ENCODE measurements at places on chromosomes 3 and 15.
A peak's percentile ranks its signal among the peaks of the same experiment; 100 is the strongest.

- DNase-seq, result no peak
Measured at GRCh38 chr3:118974356-118975097, 60.1 kb downstream of the IGSF11 start.

DNA sequence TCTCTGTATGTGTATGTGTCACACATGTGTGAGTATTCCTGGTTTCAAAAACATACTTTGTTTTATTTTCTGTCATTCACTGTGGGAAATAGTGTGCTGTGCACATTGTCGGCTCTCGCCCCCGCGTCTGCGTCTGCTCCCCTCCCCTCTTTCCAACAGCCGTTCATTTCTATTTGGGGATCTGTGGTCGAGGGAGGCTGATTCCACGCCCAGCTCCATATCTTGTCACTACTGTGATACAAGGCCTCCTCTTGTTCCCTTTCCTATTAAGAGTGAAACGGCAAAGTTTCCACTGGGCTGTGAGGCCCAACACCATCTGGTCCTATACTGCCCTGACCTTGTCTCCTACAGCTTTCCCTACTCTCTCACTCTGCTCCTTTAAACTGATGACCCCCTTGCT lies 172.5 kb upstream of the LRIG1 start:
- no peak for DNase-seq

DNA sequence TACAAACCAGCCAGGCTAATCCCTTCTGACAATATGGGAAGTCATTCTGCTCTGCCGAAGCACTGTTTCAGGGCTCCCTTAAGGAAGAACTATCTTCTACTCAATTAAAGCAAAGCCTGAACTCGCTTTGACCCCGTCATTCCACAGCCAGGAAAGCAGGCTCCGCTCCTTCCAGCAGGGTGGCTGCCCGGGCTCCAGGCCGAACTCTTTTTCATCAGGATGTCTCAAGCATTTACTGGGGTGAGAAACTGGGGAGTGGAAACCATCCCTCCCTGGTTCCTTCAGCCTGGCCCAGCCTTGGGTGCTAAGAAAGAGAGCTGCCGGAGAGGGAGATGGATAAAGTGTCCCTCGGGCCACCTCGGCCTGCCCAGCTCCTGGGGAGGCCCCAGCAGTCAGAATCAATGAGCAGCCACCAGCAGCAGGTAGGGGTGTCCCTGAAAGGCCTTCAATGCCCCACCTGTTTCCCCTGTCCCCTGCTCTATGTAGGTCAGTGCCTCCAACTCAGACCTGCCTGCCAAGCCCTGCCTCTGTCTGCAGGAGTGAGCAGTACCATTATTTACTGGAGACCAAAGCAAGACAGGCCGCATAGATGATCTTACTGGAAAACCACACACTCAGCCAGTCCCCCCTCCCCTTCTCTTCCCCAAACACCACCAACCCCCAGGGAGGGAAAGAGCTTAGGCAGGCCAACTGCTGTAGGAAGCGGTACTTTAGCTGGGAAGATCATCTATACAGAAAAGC lies 225.6 kb upstream of the TLE3 start:
- no peak for DNase-seq

GRCh38 chr15:95946926-95947325 lies 383.6 kb upstream of the NR2F2 start:
- no peak for DNase-seq

DNA sequence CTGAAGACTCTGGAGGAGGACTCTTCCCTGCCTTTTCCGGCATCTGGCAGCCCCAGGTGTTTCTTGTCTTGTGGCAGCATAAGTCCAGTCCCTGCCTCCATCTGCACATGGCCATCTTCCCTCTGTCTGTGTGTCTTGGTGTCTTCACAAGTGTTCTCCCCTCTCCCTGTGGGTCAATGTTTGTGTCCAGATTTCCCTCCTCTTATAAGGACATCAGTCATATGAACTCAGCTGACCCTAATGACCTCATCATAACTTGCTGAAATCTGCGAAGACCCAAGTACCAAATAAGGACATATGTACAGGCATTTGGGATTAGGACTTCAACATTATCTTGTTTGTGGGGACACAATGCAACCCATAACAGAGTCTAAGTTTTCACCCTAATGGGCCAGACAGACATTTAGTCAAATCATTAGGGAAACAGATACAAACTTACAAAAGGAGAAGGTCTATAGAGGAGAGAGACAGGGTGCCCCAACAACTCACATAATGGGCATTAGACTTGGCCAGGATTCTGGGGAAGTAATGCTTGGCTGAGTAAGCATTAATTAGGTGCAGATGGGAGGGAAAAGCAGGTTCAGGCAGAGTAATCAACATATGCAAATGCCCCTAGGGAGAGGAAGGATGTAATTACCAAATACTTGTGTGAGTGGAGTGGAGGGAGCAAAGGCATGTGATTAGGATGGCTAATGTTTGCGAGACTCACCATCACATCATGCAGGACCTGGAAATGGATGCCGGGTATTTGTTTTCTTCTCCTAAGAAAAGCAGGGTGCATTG lies 372.8 kb upstream of the TBL1XR1 start:
- DNase-seq, result peak; percentile 63

DNA sequence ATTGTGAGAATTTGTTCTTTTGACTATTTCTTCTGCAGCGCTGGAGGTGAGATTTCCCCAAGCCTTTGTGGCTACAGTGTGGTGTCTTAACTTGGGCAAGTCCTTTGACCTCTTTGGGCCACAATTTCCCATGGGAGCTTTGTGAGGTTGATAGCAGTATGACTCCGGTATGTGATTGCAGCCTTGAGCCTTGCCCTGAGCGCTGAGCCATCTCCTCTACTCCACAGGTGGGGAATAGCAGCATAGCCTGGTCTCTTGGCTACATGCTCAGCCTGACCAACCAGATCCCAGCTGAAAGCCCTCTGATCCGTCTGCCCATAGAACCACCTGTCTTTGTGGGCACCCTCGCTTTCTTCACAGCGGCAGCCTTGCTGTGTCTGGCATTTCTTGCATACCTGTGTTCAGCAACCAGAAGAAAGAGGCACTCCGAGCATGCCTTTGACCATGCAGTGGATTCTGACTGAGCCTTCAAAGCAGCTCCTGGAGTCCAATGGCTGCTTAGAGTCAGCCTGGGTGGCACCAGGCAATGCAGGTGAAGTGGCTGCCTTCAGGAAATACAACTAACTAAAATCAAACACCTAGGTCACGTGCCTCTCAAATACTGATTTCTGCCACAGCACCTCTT lies 30.0 kb upstream of the RPL14 start:
- DNase-seq, result no peak

- no peak for DNase-seq
Measured at GRCh38 chr15:85707519-85708338, 87.0 kb downstream of the KLHL25 start.

DNA sequence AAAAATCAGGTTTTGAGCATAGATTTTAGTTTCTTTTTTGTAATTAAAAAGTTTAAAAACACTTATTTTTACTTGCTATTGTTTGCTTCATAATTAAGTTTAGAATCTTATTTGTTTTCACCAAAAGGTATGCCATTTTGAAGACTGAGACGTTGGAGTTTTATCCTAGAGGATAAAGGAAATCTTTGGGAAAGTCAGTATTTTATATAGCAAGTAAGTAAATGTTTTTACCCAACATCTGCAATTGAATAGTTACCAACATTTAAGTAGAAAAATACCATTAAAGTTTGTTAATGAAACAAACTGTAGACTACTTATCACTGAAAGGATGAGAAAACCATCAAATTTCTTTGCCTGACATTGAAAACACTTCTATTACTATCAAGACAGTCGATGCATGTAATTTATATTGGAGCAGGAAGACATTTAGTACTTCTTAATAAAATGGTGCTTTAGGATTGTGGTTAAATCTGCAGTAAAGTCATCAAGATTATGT lies 14.0 kb upstream of the CHD2 start:
- DNase-seq, result no peak

GRCh38 chr3:87287011-87287410 lies 10.6 kb upstream of the POU1F1 start:
- no peak for DNase-seq

GRCh38 chr15:40498418-40498817 lies 27.6 kb downstream of the CHST14 start:
- DNase-seq, result no peak

DNA sequence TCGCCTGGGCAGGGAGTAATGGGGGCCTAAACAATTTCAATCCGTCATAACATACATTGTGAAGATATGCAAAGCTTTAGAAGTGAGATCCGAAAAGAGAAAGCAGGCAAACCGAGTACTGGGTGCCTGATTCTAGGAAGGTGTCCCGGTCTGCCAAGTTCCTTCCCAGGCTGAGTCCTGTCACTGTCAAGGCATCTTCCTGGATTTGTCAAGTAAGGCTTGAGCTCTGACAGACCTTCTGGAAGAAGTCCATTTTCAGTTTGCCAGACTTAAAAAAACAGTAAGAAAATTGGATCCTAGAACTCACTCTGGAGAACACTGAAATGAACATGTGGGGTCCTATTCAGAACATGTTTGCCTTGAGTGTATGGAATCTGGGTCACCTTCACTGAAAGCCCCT lies 253.9 kb downstream of the RORA start:
- no peak for DNase-seq

DNA sequence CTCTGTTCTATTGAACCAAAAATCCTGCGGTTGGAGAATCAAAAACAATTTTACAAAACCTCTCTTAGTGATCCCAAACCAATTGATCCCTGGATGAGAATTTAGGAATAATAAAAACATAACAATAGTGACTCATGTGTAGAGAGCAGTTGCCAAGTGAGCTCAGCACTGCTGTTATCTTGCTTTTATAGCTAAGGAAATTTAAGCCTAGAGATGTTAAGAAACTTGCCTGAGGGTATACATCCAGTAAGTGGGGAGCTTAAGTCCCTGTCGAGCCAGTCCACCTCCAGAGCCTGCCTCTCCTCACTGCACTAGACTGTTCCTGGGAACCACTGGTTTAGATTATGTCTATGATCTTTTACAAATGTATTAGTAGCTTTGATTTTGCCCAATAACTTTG lies 358.4 kb upstream of the LMCD1 start:
- DNase-seq, result no peak

- DNase-seq, result no peak
Measured at GRCh38 chr15:62734706-62735105, 307.8 kb upstream of the TPM1 start.

- no peak for DNase-seq
Measured at GRCh38 chr15:32091505-32092380, 61.4 kb downstream of the CHRNA7 start.

GRCh38 chr3:49826016-49826415 lies 12.3 kb upstream of the UBA7 start:
- DNase-seq, result no peak

- DNase-seq, result no peak
Measured at GRCh38 chr3:171811295-171811912, 1.1 kb upstream of the PLD1 start.

GRCh38 chr3:107025961-107026360 lies 351.3 kb upstream of the CCDC54 start:
- DNase-seq, result no peak

GRCh38 chr3:183331498-183331897 lies 78.4 kb downstream of the B3GNT5 start:
- no peak for DNase-seq

GRCh38 chr15:101380146-101380545 lies 85.1 kb upstream of the SNRPA1 start:
- DNase-seq, result no peak

DNA sequence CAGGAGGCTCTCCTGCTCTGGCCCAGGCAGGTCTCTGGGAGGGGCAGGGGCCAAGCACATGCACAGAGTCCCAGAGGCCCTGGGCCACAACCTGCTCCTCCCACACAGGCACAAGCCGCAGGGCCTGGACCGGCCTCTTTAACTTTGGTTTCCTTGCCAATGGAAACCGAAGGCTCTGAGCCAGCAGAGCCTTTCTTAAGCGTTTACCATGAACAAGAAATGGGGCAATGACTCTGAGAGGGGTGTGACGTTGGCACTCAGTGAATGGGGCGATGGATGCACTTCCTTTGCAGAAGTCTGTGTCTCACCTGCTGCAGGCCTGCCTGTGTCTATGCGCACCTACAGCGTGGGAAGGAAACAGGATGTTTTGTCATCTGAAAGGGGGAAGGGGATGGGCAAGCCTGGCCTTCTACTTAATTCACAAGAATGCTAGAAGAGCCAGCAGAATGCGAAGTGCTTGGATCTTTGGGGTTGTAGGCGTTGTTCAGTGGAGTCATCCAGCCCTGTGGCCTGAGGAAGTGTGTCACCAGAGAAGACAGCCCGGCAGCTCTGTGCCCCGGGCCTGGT lies 41.8 kb downstream of the IFT122 start:
- no peak for DNase-seq

- peak; percentile 13 for DNase-seq
Measured at GRCh38 chr3:156509189-156510174, 45.4 kb downstream of the SSR3 start.

GRCh38 chr3:15808679-15809310 lies 11.0 kb upstream of the ANKRD28 start:
- DNase-seq, result no peak

GRCh38 chr15:38819387-38819950 lies 254.9 kb upstream of the RASGRP1 start:
- no peak for DNase-seq

- no peak for DNase-seq
Measured at GRCh38 chr3:123319760-123320159, 118.0 kb downstream of the SEC22A start.

- DNase-seq, result no peak
Measured at GRCh38 chr15:60905587-60905986, 323.5 kb downstream of the RORA start.

DNA sequence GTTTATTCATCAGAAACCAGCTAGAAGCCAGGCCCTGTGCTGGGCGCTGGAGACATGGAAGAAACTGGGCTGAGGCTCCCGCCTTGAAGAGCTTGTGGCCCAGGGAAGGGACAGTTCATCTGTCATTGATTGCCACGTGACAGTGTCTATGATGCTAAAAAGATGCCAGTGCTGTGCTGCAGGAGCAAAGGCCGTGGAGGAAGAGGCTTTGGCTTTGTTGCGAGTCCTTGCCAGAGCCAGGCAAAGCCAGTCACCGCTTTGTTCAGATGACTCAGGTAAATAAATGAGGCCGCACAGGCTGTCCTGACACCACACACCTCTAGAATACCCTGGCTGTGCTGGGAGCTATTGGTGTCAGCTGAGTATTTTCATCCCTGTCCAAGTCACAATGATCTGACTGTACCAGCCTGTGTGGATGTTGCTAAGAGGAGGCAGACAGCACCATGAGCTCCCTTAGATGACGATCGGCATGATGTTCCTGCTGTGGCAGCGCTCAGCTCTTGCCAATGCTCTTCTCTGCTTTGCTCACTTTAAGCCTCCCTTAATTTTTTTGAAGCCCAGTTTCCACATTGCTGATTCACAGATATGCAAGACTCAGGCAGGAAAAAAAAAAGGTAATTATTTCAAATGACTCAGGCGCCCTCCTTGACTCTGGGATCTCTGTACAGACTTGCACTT lies 77.5 kb downstream of the CCNL1 start:
- no peak for DNase-seq

- DNase-seq, result no peak
Measured at GRCh38 chr3:122533931-122534334, 19.2 kb upstream of the KPNA1 start.

GRCh38 chr3:123480428-123480827 lies 31.5 kb upstream of the ADCY5 start:
- DNase-seq, result no peak

Measured in NCI-H1436 treated with DMSO at 0.1 percent for 48 hours (cell line).